ENCODE measurements at places on chromosomes 3 and 15.

DNA sequence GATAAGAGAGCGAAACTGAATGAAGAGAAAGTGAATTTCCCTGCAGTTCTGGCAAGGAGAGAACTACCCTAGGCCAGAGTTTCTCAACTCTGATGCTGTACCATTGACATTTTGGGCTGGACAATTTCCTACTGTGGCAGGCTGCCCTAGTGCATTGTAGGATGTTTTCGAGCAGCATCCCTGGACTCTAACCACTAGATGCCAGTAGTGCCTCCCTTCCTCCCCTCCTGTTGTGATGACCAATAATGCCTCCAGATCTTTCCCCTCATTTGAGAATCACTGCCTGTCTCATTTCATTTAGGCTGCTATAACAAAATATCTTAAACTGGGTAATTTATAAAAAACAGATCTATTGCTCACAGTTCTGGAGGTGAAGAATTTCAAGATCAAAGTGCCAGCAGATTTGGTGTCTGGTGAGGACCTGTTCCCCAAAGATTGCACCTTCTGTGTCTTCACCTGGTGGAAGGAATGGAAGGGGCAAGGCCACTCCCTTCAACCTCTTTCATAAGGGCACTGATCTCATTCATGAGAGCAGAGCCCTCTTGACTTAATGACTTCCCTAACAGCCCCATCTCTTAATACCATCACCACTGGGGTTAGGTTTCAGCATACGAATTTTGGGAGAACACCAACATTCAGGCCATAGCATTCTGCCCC lies 188.9 kb upstream of the MEIS2 start:
- no peak for DNase-seq

- no peak for DNase-seq
These were observed 75.9 kb upstream of the CADPS start for GRCh38 chr3:62951037-62951613.

- DNase-seq = no peak
These were observed 558.7 kb upstream of the KCNMB2 start for GRCh38 chr3:177977381-177978158.

DNA sequence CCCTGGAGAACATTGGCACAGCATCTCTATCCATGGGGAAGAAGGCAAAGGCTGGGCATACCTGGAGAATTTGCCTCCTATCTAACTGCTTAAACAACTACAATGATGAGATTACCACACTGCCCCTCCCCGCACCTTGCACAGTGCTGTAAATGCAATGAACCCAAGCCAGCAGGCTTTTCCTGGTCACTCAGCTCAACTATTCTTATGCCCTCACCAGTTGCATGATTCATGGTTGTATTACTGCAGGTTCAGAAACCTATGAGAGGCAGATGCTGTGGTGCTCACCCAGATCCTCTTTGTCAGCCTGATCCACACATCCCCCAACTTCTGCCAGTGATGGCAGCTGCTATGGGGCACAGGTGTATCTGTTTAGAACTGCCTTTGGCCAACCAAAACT lies 77.7 kb upstream of the STAC start:
- no peak for DNase-seq

DNA sequence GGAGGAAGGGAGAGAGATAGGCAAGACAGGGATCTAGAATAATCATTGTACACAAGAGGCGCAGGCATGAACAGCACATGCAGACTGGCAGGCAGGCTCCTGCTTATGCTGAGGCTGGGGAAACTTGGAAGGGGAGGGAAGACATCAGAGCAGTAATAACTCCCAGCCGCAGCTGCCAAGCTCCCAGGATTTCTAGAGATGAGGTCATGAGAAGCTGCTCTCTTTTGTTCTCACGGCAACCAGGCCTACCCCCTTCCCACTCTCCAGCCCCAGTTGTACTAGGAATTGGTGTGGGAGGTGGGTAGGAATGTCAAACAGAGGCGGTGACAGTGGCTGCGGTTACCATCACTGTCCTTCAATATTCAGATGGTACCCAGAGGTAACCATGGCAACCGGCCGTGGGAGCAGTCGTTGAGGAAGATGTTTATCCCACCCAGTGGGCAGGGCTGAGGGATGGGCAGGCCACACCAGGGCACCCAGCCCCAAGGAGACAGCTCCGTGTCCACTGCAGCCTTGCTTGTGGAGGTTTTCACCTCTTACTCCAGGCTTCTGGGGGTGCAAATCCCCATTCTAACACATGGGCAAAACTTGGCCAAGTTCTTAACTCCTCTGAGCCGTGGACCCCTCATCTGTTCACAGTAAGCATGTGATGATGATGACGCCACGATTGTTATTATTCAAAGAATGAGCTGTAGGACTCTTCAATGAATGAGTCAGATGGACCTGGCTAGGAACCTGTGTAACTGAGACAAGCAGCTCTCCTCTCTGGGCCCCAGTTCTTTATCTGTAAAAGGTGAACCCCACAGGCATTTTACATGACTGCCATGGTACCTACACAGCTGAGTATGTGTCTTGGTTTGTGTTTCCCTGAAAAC lies 360.8 kb upstream of the PROK2 start:
- DNase-seq = no peak

DNA sequence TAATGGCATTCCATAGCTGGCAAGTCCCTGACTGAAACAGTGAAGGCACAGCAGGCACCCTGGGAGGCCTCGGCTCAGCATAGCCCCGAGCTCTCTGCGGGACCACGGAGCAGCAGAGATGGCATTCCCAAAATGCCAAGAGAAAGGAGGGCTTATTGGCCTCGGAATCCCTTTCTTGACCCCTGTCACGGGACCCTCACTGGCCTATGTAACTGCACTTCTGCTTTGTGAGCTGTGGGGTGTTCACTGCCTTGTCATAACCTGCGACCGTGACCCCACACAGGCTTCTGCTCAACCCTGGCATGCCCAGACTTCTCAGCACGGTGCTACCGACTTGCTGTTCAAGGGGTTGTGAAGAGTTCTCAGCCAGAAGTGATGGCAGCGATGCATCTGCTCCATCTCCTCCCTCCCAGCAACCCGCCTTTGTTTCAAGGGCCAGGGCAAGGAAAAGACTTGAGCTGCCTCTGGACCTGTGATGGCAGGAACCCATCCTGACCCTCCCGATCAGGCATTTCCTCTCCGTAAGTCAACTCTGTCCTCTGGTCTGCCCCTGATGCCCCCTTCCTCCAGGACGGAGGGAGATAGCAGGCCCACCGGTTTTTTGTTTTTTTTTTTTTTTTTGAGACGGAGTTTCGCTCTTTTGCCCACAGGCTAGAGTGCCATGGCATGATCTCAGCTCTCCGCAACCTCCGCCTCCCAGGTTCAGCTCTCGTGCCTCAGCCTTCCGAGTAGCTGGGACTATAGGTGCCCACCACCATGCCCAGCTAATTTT lies 30.5 kb downstream of the EHD4 start:
- DNase-seq = no peak

DNA sequence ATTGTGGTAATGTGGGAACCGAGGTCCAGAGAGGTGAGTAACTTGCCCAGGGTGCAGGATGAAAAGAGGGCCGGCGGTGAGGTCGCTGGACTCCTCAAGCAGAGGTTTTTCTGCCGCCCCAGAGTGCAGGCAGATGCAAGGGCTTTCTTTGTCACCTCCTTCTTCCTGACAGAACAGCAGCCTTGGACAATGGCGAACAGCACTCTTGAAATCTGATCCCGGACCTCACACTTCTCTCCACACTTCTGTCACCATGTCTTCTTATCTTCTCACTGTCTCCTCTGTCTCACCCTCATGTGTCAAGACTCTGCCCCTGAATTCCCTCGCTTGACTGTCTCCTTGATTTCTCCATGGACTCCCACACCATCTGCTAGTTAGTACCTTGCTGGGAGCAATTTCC lies 15.4 kb upstream of the VPS8 start:
- DNase-seq = no peak

GRCh38 chr15:29569533-29570092 lies 252.7 kb downstream of the TJP1 start:
- no peak for DNase-seq

Data from NCI-H2107 (cell line).